ENCODE measurements at places on chromosomes 16 and 17. TPM values are rescaled to one million over a fixed set of nuclear protein-coding genes. Genes with fewer than 3 reads are reported as not detected.

The MEIOB gene
- total RNA-seq, result 0.40 TPM

GRCh38 chr16:69727916-69728270 lies 1.5 kb upstream of the NQO1 start:
- DNase-seq, result no peak

DNA sequence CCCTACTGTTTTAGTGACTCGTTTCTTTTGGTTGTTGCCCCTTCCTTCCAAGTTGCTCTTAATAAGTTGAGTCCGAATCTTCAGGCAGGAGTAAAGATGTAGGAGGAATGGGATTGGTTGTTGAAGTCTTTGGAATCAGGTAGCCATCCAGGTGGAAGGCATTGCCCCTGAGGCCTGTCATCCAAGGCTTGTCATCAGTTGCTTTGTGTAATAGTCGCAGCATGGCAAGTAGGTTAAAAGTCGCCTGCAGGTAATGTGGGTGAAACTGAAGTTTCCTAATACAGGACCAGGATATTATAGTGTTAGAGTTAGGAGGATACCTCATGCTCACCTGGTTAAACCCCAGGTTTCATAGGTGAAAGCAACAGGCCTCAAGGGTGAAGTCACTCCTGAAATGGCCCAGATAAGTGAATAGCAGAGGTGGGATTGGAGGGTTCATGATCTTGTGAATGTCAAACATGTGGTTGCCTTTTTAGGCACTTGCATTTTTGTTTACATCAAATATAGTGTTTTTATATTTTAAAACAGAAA lies 934 bp downstream of the PCTP start:
- DNase-seq, result no peak

GRCh38 chr17:63960006-63960405 lies 12.7 kb downstream of the SCN4A start:
- DNase-seq, result no peak

GRCh38 chr16:85361441-85362118 lies 249.3 kb upstream of the CIBAR2 start:
- no peak for DNase-seq
